Stimulated activated CD4-positive, alpha-beta T cell treated with anti-CD3 and anti-CD28 coated beads, Interleukin-15, amount 100 ng/mL, for 1 hour (primary cell): ENCODE measurements at places on chromosomes 1 and 21.

DNA sequence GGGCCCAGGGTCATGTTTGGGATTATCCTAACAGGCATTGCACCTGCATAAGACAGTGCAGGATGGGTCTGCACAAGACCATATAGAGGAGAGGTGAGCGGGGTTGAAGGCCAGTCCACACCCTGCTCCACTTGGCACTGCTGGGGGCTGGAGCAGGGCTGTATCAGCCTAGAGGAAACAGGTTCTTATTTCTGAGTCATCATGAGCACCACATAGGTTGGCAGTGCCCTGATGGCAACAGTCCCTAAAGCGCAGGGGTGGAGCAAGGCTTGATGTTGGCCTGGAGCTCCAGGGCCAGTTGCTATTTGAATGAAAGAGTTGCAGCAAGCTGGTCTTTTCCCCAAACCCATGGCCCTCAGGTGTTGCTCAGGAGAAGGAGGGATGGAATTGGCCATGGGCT, 29.8 kb upstream of the BMP8B start:
- no peak for DNase-seq

- no peak for DNase-seq
These were observed 257.5 kb downstream of the LRRC40 start for GRCh38 chr1:69947837-69948236.

DNA sequence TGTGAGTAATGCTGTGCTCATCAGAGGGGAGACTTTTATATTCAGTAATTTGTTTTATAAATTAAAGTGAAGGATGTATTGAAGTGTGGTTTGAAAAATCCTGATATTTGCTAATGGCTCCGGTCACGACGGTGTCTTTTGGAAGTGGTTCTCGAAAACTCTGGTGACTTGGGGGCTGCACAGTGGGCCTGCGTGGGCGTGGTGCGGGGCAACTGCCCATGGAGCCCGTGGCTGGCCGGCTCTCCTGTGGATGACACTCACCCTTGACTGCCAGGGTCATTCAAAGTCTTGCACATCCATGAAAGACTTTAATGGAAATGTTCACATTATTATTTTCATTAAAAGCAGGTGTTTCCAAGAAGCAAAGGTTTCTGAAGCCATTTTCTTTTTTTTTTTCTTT, 7.7 kb downstream of the FAAP20 start:
- no peak for DNase-seq

DNA sequence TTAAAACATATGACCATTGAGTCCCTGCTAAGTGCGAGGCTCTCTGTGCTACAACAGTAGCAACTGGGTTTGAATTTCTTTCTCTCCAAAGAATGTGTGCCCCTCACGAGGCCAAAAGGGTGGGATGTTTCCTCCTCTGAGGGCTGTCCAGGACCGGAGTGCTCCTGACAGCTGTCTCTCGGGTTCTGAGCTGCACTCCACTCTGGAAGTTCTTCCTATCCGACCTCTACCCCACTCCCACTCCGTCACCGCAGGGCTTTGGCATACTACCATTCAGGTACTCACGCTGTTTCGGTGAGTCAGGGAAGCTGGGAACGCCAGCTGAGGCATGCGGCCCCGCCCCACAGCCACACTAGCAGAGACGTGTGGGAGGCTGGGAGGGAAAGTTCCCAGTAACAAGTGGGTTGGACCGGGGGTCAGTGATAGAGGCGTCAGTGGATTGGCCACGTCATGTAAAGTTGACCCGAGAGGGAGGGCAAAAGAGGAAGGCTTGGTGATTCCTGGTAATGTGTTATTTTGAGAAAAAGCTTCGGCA, 705 bp upstream of the SLC50A1 start:
- no peak for DNase-seq

DNA sequence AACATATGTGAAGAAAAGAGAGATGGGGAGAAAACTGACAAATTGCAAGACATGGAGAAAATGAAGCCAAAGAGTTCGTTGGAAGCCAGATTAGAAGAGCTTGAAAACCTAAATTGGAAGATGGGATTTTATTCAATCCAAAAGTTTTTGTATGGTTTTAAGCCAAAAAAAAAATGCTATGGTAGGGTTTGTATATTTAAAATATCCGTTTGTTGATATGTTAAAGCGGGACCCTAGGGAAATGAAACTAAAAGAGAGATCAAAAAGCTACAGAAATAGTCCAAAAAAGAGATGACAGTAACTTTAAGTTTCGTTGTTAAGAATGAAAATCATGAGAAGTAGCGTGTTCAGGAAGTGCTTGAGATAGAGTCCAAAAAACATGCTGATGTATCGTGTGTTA, 617.7 kb upstream of the ADGRL2 start:
- DNase-seq: no peak

DNA sequence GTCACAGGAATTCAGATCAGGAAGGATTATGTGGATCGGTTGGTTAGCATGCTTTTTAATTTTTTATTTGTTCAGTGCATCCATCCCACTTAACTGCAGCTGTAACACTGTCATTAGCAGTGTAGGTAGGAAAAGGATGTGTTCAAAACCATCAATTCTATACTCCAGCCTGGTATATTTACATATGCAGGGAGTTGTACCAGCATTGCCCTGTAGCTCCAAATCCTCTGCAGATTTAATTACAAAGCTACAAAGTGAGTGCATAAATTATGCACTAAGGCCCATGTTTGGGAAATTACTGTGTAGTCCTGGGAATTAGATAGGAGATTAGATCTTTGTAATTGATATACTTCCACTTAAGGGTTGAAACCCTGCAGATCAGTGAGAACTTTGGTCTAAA, 15.9 kb upstream of the OSBPL9 start:
- DNase-seq: no peak

GRCh38 chr1:233904633-233905415, at the start of gene SLC35F3:
Gene SLC35F3 (plus strand): TSS chr1:233904676.
- no peak for DNase-seq

DNA sequence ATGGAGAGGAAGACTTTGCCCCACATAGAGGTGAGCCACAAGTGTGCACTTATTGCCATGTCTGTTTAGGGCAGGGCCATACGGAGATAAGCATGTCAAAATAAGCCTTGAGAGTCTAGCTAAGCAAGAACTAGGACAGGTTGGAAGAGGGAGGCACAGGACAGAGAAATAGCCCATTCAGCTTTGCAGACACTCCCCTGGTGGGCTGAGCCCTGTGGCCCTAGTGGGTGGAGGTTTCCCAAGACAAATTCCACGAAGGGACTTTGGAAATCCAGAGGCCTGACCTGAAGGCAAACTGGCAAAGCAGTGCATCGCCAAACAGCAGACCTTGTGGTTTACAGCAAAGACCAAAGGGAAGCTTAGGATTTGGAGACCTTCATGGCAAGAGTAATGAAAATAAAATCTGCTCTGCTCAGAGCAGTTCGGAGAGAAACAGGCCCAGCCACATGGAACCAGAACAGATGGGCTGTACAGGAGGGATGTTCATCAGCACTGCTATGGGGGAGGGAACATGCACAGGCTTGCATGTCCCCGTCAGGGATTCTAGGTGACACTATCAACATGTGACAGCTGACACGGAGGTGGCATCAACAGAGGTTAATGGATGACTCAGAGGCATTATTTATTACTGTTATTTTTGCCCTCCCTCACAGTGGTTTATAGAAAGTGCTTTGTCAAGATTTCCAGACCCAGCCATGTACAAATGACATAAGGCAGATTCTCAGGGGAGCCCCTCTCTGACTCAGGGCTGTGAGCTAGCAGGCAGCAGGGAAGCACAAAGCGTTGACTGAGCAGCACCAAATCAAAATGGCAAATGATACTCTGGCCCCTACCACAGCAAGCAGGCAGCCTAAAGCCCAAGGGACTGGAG, 90.1 kb upstream of the IRF2BP2 start:
- no peak for DNase-seq

- DNase-seq: no peak
These were observed 25.8 kb upstream of the PIGC start for GRCh38 chr1:172469717-172470116.

- DNase-seq: no peak
These were observed 122.9 kb upstream of the ERG start for GRCh38 chr21:38621132-38621531.

DNA sequence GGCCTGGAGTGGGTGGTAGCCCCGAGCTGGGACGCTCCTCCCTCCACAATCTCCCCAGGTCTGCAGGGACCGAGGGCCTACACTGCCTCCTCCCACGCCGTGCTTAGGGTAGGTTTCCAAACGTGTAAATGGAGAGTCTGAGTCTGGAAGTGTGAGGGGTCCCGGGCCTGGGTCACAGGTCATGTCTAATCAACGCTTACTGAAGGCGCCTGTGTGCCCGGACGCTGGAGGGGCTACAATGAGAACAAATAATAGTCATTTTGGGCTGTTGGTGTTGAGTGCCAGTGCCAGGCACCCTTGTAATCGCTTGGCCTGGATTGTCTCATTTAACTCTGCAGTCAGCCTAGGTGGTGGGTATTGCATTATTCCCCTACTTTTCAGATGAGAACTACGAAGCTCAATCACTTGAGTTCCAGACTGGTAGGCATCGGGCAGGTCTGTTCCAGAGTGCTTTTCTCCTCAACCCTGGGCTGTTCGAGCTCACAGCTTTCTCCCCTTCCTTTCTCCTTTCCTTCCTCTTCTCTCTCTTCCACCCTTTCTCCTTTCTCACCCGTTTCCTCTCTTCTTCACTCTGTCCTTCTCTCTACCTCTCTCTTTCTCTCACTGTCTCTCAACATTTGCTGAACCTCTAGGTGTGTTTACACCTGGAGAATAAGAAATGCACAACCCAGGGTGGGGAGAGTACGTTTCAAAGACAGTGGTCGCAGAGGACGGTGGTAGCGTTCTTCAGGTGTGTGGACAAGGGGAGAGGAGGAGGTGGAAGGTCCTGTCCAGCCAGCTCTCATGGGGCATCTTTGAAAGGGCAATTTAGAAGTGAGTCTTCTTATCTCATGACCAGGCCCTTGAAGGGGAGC, 883 bp downstream of the SLC66A1 start:
- DNase-seq: no peak

GRCh38 chr1:113675302-113675701, 84.0 kb downstream of the PHTF1 start:
- no peak for DNase-seq

DNA sequence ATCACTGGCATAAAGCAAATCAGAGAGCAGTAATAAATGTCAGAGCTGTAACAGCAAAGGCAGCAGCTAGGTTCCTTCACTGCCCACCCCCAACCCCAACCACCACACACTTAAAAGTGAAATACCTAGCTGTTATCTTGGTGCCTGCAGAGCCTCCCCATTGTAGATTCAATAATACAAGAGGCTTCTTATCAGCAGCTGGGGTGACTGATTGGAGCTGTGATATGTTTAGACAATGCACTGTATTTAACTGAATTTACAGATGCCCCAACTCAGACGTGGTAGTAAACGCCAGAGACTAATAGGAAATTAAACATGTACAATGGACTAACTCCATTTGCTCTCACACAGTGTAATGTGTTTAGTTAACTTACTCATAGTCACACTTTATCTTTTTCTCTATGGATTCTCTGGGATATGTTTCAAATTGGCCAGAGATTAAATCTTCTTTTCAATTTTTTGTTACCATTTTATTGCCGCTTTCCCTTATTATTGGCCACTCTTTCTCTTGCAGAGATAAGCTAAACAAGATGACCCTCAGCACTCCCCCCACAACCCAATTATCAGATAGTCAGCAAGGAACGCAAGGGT, 117.1 kb downstream of the ESRRG start:
- no peak for DNase-seq

DNA sequence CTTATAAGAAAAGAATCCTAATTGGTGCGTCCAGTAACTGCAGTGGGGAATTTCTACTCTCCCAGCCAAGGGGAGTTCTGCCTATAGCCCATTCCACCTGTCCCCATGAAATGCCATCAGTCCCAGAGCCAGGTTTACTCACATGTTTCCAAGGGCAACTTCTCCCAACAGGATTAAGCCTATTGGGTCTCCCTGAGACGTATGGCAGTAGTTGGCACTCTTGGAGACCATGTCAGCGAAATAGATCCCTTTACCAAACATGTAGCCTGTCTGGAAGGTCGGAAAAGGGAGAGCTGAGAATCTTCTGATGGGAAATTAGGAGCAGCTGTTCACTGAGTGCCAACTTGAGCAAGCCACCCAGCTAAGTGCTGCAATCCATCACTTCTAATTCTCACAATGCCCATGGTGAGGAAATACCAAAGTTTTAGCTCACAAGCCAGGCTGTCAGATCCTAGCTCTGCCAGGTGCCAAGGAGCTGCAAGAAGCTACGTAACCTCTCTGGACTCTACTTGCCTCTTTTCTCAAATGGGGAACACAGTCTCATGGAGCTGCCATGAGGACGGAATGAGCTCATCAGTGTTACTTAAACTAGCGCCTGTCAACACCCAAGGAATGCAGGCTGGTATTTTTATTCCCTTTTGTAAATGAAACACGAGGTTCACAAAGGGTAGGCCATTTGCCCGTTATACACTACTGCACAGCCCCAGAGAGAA, 43.9 kb downstream of the PARP1 start:
- DNase-seq: no peak

DNA sequence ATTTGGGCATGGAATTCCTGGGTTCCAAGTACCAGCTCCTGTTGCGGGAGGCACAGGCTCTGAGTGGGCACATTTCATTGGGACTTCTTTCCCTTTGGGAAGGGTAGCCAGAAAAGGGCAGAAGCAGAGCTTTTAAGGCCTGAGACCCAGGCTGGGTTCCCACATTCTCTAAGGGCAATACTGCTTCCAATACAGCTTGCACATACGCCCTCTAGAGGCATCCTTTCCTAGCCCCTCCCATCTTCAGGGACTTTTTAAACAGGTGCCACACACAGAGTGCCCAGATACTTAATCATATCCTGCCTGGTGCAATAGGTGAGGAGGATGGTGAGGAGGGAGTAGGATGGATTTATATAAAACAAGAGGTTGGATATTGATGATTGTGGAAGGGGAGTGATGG, 5.7 kb downstream of the GPR88 start:
- DNase-seq: no peak
